Stimulated activated CD8-positive, alpha-beta memory T cell treated with anti-CD3 and anti-CD28 coated beads, Interleukin-2, amount 100 ng/mL, for 1 hour (primary cell): ENCODE measurements at places on chromosomes 12 and 14.
A peak's percentile ranks its signal among the peaks of the same experiment; 100 is the strongest.

- peak; percentile 29 for DNase-seq
Measured at GRCh38 chr14:22598099-22598895, at the start of gene ABHD4. Gene ABHD4 (plus strand): TSS chr14:22598300. CDS start chr14:22598307, 7 bp downstream.

DNA sequence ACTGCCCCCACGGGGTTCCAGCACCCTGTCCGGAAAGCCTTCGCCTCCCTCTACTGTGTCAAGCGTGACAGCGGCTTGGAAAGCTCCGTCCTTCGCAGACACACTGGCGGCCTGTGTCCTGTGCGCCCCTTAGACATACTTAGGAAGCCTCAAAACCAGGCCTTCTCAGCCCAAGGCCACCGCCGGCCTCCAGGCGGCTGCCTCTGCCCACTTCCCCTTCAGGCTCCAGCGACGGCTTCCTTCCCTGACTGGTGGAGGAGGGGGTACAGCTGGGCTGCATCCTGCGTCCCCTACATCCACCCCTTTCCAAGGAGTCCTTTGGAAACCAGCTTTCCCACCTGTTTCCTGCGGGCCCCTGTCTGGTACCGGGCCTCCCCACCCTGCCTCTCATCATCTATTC lies 2.5 kb upstream of the CACNA2D4 start:
- DNase-seq, result no peak

- DNase-seq, result no peak
Measured at GRCh38 chr14:60064491-60065072, 27.1 kb upstream of the PCNX4 start.

DNA sequence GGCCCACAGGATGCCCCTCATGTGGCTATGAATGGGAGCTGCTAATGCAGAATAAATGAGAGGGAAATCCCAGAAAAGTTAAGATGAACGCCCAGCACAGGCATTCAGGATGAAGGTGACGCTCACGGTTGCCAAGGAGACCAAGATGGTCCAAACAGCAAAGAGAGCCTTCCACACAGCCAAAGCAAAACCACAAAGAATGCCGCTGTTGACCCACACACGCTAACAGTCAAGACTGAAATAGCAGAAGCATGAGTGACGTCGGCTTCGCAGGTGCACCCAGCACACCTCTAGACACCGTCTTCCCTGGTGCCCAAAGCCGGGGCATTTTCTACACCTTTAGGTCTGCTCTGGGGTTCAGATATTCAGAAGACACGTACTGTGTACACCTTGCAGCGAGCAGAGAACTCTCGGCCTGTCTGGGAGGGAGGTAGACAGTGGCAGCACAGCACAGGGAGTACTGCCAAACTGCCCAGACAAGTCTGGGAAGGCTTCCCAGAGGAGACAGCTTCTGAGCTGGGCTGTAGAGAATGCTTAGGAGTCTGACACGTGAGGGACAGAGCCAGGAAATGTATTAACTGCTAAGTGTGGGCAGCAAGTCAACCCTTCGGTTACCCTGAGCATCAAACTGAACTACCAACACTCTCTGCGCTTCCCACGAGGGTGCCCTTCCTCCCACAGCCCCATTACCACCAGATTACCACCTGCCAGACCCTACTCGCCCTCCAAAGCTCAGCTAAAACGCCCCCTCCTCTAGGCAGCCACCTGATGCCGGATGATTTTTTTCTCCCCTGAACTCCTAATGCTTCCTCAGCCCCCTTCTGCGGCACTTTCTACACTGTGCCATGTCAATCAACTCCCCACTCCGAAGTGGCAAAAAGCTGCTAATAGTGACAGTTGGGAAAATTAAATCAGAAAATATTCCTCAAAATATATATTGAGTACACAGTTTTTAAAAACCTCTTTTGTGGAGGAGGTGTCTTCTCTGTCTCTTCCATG lies 50.1 kb downstream of the CCDC88C start:
- DNase-seq, result no peak

GRCh38 chr14:56224691-56225681 lies 106.8 kb downstream of the PELI2 start:
- no peak for DNase-seq

DNA sequence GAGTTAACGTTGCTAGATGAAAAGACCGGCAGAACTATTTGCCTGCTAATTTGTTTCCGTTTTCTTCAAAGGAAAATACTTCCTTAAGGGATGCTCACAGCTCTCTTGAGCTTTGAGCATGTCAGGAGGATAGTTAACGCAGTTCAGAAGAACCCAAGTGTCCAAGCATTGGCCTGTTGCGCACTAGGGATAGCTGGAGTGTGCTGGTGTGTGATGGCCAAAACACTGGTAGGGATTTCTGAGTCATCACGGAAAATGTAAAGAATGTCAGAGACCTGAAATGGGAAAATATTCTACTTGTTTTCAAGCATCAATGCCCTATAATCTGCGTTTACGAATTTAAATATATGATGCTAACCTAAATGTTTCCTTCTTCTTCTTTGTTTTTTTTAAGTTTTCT lies 97.8 kb downstream of the VRK1 start:
- no peak for DNase-seq

DNA sequence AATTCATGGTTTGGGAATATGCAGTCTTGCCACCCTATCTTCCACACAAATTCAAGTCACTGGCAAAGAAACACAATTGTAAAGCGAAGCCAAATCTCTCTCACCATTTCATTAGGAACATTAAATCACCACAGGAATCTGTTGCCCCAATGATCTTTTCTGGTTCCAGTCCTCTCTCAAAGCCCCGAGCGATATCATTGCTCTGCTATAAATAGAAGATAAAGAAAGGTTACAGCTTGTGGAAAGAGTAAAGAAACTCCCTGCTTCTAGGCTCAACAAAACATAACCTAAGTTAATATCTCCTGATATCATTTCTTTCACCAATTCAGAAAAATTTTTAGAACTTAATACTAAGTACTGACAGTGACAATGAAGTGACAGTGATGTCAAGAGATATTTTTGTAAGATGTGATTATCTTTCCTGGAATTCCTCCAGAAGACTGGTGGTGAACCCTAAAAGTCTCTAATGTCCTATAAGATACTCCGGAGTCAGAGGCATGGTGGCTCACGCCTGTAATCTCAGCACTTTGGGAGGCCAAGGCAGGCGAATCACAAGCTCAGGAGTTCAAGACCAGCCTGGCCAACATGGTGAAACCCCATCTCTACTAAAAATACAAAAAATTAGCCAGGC lies 33.8 kb downstream of the CBX5 start:
- no peak for DNase-seq

GRCh38 chr14:71236487-71236886 lies 329.2 kb downstream of the PCNX1 start:
- no peak for DNase-seq

DNA sequence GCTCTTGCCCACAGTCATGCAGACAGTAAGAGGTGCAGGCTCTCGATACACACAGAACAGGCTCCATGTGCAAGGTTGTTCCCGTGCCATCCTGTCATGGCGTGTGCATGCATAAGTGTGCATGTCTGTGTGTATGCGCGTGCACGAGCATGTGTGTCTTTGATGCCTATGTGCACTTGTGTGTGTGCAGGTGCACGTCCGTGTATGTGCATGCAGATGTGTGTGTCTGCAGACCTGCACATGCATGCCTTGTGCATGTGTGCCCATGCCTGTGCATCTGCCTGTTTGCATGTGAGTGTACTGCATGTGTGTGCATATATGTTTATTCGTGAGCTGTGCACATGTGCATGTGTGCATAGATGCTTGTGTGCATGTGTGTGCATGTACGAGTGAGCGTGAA lies 309.8 kb downstream of the TMEM121 start:
- no peak for DNase-seq

GRCh38 chr14:104955396-104955770 lies 22.8 kb downstream of the AHNAK2 start:
- no peak for DNase-seq

DNA sequence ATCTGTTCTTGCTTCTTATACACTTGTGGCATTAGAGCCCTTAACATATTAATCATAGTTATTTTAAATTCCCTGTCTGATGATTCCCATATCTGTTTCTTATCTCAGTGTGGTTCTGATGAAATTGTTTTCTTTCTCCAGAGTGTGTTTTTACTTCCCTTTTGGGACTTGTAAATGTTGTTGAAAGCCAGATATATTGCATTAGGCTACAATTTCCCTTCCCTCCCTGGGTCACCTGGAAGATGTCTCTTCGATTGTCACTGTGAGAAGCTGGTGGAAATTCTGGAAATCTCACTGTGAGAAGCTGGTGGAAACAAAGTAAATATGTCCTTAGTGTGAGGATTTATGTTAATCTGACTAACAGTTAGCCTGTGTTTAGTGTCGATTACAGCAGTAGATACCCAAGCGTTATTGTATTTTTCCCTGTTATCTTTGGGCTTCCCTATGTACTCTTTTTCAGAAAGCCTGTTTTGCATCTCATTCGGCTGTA lies 717.3 kb downstream of the TRHDE start:
- no peak for DNase-seq

- DNase-seq, result no peak
Measured at GRCh38 chr12:47778881-47779280, 5.8 kb downstream of the SLC48A1 start.

GRCh38 chr14:96629082-96629481 lies 126.9 kb downstream of the PAPOLA start:
- DNase-seq, result no peak

GRCh38 chr12:18992336-18992735 lies 137.2 kb upstream of the PLEKHA5 start:
- no peak for DNase-seq

GRCh38 chr12:52871291-52872039 lies 22.7 kb upstream of the KRT78 start:
- DNase-seq, result no peak

DNA sequence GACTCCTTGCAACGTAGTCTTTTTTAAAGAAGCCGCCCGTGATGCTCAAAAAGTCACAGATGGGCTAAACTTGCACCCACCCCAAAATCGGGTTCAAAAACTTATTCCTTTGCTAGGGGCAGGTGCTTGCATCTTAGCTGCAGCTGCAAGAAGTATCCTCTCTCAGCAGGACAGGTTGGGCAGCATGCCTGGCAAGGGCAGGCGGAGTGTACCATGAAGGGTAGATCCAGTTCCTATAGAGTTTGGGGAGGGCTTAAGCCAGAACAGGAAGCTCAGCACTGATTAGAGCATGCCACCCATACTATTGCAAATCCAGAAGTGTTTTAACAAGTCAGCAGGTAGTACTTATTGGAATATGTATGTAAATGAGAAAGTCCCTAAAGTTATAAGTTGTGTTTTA lies 48.7 kb downstream of the CPM start:
- no peak for DNase-seq

- no peak for DNase-seq
Measured at GRCh38 chr12:111759271-111759670, 7.5 kb upstream of the ALDH2 start.

GRCh38 chr12:48003226-48004052 lies 837 bp downstream of the COL2A1 start:
- DNase-seq, result no peak

GRCh38 chr12:30251546-30251945 lies 444.1 kb downstream of the IPO8 start:
- DNase-seq, result no peak

DNA sequence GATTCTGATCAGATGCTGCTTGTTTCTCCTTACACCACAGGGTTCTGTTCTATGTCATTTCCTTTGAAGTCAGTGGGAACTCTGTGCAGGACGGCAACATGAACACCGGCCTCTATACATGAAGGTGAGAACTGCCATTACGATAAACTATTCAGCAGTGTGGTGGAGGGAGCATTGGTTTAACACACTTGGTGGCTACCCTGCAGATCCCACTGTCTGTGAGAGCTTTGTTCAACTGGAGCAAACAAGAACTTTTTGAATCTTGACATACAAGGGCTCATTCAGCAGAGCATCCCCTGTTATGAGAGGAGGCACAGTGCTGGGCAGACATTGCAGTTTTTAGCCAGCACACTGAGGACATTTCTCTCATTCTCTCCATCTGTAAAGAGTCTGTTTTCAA lies 10.7 kb upstream of the FRS2 start:
- DNase-seq, result no peak

DNA sequence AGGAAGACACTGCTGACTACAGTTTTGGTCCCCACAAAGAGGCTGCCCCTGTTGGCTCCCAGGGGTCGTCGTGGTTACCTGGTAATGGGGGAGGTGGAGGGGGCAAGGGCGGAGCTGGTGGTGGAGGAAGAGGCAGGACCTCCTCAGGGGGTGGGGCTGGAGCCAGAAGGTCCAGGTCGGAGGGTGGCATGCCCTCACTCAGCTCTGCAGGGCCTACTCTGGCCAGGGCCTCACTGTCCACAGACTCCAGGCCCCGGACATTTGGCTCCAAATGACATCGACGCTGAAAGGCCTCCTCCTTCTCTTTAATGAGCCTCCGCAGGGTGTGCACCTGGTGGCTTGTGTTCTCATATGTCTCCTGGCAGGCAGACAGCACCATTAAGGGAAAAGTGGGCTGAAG lies 28.5 kb downstream of the PRPF40B start:
- no peak for DNase-seq

- DNase-seq, result no peak
Measured at GRCh38 chr14:70265422-70265821, 76.7 kb upstream of the SLC8A3 start.

DNA sequence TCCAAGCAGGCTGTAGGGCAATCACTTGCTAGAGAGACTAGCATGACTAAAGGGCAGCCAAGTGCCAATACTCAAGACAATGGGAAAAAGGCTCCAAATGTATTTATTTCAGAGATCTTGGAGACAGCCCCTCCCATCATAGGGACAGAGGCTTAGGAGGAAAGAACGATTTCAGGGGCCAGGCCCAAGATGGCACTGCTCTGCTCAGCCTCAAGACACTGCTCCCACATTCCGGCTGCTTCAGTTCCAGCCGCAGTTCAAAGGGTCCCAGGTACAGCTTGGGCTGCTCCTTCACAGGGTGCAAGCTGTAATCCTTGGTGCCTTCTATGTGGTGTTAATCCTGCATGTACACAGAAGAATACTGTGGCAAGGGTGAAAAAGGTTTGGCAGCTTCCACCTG lies 19.4 kb upstream of the OR4K5 start:
- no peak for DNase-seq

- DNase-seq, result no peak
Measured at GRCh38 chr14:95045836-95046430, 111.4 kb downstream of the DICER1 start.

- DNase-seq, result no peak
Measured at GRCh38 chr12:122282061-122282460, 15.8 kb upstream of the VPS33A start.

DNA sequence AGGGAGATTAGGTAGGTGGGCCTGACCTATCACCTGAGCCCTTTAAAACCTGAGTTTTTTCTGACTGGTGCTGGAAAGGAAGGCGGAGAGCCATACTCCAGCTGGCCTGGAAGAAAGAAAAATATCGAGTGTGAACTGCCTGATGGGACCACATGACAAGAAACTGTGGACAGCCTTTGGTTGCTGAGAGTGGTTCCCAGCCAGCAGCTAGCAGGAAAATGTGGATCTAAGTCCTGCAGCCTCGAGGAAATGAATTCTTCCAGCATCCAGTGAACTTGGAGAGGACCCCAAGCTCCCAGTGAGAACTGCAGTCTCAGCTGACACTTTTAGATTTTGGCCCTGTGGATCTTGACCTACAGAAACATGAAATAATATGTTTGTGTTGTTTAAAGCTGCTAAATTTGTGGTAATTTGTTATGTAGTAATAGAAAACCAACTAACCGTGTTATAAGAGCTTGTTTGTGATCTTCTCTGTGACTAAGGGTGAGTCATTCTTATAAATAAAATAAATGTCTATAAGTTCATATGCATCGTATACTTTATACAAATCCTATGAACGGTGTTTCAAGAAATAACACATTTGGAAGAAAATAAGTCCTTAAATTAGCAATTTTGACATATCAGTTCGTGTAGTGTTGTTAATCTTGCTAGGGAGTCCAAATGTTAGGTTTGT lies 359.6 kb downstream of the BMP4 start:
- no peak for DNase-seq
